ENCODE measurements at places on chromosomes 16 and 17.

DNA sequence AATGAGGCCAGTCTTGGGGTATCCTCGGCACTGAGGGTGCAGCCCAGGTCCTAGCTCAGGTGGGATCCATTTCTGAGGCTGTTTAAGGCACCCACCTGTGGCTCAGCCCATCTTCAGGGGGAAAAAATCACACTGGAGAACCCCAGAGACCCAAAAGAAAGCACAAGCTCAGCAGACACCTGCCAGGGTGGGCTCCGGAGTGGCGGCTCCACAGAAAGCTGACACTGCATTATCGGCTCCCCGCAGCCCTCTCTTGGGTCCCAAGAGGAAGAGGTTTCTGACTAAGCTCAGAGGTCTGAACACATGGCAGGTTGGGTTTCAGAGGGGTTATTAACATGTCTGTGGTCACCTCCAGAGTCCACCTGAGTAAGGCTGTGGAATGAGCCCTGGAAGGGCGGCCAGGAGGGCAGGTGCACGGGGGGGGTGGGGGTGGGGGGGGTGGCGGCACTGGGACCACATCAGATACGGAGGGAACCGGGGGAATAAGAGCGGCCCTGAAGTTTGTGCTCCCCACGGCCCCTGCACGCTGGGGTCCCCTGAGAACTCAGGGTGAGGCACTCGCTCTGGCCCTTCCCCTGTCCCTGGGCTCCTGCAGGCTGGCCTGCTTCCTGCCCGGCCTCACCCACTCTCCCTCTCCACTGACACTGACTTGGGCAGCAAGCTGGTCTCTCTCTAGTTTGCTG is 79.5 kb downstream of the TIMM22 start:
- no peak for DNase-seq

- no peak for DNase-seq
Measured at GRCh38 chr17:19296786-19297778, 59.9 kb downstream of the EPN2 start.

DNA sequence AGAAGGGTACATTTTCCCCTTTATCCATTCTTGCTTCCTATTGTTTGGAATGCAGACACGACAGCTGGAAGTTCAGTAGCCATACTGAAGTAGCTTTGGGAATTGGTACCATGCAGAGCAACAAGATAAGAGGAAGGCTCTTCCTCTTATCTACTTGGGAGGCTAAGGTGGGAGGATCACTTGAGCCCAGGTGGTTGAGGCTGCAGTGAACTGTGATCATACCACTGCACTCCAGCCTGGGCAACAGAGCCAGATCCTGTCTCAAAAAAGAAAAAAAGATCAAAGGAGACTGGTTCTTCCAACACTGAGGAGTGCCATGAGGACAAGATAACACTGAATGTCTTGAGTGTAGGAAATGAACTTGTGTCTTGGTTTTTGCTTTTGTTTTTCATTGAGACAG is 16.0 kb upstream of the RANGRF start:
- no peak for DNase-seq

DNA sequence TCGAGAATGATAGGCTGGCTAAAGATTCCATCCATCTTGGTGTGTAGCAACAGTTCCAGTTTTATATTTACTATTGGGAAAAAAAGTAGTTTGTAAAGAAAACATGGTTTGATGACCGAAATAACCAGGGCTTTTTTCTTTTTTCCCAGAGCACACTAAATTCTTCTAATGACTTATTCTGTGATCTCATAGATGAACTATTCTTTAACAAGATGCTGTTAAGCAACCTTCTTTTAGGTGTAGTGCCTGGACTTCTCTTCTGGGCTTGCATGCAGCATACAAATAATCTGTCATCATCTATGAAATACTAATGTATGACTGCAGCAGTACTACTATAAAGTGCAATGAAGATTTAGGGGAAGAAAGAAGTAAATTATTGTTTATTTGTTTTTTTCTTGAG is 11.0 kb upstream of the CAPNS2 start:
- no peak for DNase-seq

DNA sequence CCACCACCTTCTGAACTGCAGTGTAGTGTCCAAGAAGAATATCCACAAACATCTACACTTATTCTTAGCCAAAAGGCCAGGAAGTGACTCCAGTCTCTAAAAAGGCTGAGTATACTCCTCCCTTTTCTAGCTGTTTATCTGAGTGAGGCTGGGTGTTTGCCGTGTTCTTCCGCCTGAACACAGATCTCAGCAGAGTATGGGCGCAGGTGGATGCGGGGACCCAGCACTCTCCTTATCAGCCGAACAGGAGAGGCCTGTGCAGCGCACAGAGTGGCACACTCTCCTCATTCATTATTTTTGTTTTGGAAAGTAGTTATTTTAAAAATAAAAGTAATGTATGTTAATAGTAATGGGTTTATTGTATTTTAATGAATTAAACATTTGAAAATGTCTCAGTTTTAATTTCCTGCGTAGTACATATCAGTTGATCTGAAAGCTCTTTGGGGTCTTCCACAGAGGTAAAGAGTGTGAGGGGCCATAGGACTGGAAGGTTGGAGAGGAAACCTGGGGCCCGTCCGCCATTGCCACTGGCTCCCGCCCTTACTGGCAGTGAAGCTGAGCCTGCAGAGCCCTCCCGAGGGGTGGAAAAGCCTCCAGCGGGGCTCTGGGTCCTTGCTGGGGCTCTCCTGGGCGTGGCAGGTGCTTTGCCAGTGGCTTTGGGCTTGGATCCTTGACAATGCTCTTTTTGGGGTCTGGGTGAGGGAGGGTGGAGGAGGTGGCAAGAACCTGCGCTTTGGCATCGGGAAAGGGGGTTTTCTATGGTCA is 53.8 kb downstream of the PDPK1 start:
- no peak for DNase-seq

DNA sequence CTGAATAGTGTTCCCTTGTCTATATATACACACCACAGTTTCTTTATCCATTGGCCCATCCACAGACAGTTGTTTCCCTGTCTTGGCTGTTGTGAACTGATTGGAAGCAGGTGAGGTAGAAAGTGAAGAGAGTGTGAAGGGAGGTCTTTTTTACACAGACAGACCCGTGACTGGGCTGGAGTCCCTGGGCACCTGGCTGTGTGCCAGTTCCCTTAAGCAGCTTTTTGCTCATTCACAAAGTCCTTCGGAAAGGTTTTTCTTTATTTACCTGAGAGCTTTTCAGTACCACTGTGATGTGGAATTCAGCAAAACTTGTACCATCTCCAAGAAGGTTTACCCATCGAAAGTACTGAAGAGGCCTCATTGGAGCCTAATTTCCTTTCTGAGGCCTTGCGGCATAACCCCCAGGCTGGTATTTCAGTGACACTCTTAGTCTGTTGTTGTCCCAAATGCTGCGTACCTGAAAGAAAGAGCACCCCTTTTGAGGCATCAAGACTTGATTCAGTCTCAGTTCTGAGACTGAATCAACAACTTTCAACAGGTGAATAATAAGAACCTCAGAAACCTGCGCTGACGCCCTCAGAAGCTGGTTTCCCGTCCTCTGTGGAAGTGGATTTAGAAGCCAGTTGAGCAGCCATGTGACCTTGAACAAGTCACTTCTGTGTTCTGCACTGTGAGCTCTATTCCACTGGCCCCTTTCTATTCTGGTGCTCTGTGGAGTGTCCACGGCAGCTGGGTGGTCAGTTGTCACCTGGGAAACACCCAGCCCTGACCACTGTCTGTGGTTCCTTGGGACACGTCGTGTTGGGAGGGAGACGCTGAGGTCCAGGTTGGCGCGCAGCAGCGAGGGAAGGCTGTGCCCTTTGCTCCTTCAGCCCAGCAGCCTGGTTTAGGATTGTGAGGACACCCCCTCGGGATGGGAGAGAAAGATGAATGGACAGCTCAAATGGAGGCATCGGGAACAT is 53.9 kb upstream of the CRISPLD2 start:
- no peak for DNase-seq

DNA sequence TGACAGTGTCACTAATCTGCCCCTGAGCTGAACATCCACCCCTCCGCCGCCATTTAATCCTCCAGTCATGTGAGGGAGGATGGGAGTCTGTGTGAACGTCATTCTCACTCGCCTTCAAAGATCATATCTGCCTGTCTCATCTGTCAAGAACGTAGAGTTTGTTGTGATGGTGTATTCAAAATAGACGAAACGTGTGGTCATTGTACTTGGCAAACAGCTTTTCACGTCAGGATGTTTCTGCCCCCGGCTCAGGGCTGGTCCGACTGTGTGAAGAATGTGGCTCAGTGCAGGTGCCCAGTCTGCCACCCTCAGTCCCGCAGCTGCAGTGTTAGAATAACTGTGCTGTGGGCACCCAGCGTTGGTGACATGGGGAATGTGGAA is 148.0 kb downstream of the KCNJ12 start:
- no peak for DNase-seq

- DNase-seq = no peak
Measured at GRCh38 chr16:51419768-51420167, 268.7 kb upstream of the SALL1 start.

DNA sequence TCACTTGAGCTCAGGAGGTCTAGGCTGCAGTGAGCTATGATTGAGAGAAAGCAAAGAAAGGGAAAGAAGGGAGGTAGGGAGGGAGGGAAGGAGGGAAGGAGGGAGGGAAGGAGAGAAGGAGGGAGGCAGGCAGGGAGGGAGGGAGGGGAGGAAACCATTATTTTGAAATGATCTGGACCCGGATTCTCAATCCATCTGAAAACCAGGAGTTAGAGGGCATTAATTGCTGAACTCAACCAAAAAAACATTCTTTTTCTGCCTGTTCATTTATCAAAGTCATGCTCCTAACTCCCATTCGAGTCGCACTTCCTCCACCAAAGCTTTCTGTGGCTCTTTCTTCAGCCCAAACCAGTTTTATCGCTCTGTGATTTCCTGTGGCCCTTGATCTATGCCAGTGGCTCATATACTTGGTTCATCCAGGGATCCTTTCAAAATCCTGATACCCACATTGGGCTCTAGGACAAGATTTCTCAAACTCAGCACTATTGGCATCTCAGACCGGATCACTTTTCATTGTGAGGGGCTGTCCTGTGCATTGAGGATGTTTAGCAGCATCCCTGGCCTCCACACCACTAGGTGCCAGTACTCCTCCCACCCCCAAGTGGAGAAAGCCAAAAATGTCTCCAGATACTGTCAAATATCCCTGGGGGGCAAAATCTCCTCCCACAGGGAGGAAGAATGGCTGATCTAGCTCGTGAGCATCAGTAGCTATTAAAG is 38.2 kb downstream of the CMTM4 start:
- DNase-seq = no peak
